LoVo (cell line): ENCODE measurements at places on chromosomes 3 and 15.

GRCh38 chr3:23175341-23176083 is 27.6 kb upstream of the UBE2E2 start:
- no peak for DNase-seq

DNA sequence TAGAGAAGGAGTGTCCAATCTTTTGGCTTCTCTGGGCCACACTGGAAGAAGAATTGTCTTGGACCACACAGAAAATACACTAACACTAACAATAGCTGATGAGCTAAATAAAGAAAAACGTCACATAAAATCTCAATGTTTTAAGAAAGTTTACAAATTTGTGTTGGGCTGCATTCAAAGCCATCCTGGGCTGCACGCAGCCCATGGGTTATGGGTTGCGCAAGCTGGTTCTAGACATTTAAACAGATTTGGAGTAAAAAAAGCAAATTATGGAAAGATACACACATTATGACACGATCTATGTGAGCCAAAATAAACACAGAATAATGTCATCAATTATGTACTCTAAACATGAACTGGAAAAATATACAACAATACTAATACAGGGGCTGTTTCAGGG is 703.3 kb upstream of the LMCD1 start:
- no peak for DNase-seq

GRCh38 chr3:23672628-23673027 is 133.1 kb upstream of the UBE2E1 start:
- DNase-seq: no peak

GRCh38 chr3:20320489-20320888 is 134.5 kb upstream of the SGO1 start:
- no peak for DNase-seq

DNA sequence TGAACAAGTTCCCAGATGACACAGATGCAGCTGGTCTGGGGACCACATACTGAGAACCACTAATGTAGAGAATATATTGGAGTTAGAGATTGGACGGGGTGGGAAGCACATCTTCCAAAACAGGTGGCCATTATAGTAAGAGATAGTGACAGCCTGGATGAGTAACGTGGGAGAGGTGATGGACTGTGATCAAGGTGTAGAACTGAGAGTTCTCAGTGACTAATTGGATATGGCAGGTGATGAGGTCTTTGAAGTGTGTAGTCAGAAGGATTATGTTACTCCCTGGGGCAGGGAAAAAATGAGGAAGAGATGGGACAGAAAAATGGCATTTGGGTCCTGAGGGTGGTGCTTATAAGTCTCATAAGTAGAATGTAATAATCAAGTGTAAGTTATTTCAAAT is 66.6 kb downstream of the KCNMB2 start:
- DNase-seq: no peak

GRCh38 chr3:195591220-195591619 is 7.5 kb upstream of the APOD start:
- DNase-seq: no peak

GRCh38 chr3:17742880-17743657 is 638 bp upstream of the TBC1D5 start:
- no peak for DNase-seq

GRCh38 chr3:122927726-122928125 is 99.8 kb downstream of the SEMA5B start:
- DNase-seq: no peak

- peak; percentile 44 for DNase-seq
These were observed 213.9 kb upstream of the PFN2 start for GRCh38 chr3:150184426-150185071.

DNA sequence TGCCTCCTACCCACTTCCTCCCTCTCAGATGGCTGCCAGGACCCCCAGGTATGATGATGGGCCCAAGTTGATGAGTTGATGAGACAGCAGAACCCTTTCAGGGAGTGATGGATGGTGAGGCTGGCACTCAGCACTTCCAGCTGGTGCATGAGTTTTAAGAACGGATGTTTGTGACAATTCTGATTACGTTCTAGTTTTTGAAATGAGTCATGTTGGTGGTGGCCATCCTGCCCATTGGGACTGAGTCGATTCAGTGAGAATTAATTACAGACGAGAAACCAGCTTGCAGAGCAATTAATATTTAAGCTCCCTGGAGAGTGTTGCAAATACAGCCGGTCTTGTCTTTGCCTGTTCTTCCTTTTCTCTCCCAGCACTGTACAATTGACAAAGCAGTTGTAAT is 56.9 kb upstream of the NR2C2 start:
- no peak for DNase-seq

- DNase-seq: no peak
These were observed 14.5 kb downstream of the BTD start for GRCh38 chr3:15616053-15616452.

DNA sequence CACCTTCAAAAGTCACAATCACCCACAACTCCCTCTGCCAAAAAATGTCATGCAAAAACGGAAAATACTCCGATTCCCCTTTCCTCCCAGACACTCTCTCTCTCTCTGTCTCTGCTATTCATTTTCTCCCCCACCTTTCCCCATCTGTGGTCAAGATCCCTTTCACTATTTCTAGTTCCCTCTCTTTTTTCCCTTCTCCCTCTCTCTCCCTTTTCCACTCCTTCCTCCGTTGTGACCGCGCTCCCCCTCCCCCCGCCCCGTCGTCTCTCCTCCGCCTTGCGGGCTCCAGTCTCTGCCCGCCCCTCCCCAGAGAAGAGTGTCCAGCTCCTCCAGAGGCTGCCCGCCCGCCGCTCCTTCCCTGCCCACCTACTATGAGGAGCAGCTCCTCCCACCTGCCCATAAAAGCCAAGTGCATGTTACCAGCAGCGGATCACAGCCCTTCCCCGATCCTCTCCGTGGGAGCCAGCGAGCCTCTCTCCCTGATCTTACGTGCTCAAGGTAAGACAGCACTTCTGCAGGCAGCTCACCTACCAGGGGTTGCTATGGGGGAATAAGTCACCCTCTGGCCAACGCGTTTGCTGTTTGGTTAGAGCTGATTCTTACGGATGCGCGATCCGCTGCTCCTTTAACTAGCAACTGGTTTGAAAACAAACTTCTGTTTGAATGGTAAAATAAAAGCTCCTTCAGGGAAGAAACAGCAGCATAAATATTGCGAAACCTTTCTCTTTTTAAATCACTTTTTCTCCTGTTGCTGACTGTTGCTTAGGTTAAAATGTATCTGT is at the start of gene COL8A1:
COL8A1 (plus strand) TSS at position 428 of the 782 bp plus-strand sequence. CDS start 152,089 bp downstream, outside the sequence.
- no peak for DNase-seq

- no peak for DNase-seq
These were observed 115.2 kb downstream of the TMEM108 start for GRCh38 chr3:133153382-133153781.

GRCh38 chr15:47870300-47870955 is 153.1 kb downstream of the SEMA6D start:
- DNase-seq: no peak

GRCh38 chr15:58966698-58967097 is 20.8 kb upstream of the RNF111 start:
- DNase-seq: no peak

DNA sequence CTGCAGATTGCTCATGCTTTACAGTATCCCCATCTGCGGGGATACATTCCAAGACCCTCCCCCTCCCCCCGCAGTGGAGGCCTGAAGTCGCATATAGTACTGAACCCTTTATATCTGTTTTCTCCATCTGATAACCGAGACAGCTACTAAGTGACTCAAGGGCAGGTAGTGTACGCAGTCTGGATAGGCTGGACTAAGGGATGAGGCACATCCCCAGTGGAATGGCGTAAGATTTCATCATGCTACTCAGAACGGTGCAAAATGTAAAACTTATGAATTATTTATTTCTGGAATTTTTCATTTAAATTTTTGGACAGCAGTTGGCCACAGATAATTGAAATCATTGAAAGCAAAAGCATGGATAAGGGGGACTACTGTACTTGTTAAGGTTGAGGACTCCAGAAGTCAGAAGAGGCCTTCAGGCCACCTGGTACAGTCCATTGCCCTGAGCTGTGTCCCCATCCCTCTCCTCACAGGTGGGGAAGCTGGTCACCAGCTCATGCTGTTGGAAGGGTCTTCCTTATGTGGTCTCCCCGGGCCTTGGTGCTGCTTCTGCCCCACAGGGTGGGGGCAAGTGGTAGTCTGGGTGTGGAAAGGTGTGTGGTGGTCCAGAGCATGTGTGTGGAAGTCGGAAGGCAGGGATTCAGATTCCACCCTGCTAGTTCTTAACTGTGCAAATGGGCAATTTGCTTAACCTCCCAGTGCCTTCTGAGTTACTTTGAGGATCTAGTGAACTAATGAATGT is 72.0 kb downstream of the HCN4 start:
- no peak for DNase-seq

- DNase-seq: peak; percentile 94
These were observed 8.6 kb downstream of the TLR9 start for GRCh38 chr3:52216585-52217408.

GRCh38 chr3:62378921-62379320 is 5.6 kb upstream of the FEZF2 start:
- no peak for DNase-seq

DNA sequence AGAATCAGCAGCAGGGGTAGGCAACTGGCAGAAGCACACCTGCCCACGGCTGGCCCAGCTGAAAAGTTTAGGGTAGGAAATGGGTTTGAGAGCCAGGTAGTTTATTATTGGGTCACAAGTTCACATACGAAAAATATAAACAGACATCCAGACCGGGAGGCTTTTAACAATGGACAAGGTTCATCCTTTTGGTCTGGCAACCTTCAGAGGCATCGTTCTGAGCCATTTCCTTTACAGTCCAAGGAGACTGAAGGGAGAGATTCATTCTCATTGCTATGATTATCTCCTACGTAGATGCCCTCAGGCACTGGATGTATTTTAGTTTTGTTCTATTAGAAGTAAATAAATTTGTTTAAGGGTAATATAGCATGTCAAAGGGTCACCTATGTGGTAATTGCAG is 248.0 kb upstream of the THBS1 start:
- DNase-seq: no peak

DNA sequence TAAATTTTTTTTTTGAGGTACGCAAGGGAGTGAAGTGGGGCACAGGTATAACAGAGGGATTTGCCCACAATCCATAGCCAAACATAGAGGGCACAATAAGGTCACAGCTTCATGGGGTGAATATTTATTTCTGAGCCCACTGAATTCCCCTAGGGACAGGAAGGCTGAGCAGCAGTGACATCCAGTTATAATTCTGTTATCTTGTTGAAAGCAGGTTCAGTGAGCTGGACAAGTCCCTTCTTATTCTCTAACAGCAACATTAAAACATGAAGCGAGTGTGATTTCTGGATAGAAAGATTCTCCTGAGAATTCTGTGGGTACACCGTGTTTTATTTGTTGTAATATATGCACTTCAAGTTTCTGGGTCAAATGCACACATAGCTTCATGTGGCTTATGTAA is 538.2 kb downstream of the NAALADL2 start:
- no peak for DNase-seq

DNA sequence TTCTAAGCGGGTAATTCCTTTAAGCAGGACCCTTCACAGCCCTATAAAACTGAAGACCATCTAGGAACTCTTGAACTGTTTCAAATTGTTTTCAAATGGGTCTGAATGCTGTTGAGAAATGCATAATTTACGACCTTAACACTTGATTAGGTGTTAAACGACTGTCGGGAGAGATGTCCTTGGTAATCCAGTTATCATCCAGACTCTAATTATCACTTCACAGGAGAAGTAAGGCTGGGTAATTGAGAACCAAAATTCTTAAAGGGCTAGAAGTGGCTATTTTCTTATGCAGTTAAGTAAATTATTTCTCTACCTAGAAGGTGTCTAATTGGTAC is 276.7 kb upstream of the TBC1D5 start:
- DNase-seq: no peak

DNA sequence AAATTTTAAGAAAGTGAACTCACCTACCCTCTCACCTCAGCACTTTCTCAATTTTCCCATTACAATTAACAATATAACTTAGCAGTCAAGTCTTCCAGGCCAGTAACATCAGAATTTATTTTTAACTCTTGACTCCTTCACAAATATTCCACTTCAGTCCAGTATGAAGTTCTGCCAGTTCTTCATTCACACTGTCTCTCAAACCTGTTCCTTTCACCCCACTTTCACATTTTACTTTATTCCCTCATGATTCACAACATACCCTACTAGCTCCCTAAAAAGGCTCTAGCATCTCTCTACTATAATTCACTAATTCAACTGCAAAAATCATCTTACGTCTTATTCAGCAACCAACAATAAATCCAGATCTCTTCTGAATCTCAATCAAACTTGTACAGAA is 3.8 kb downstream of the GSK3B start:
- no peak for DNase-seq

- DNase-seq: no peak
These were observed 31.2 kb upstream of the MUSTN1 start for GRCh38 chr3:52865994-52866393.

DNA sequence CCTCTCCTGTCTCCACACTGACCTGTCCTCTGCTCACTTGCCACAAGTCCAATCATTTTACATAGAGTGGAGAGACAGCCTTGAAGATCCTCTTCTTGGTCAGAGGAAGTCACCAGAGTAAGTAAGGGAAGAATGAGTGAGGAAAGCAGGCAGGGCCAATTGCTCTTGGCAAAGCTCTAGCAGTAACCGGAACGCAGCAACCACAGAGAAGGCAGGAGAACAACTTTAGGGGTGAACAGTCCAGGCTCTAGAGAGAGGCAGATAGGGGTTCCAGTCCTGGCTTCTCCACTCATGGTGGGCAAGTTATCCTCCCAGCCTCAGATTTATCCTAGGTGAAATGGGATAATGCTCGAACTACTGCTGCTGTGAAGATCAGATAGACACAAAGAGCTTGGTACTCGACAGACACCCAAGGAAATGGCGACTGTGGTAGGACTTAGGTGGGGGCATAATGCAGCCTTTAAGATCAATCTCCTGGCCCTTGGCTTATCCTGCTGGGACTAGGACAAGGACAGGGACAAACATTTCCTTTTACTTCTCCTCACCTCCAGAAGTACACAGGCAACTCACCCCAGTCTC is 1.2 kb upstream of the ADAMTSL3 start:
- DNase-seq: no peak

DNA sequence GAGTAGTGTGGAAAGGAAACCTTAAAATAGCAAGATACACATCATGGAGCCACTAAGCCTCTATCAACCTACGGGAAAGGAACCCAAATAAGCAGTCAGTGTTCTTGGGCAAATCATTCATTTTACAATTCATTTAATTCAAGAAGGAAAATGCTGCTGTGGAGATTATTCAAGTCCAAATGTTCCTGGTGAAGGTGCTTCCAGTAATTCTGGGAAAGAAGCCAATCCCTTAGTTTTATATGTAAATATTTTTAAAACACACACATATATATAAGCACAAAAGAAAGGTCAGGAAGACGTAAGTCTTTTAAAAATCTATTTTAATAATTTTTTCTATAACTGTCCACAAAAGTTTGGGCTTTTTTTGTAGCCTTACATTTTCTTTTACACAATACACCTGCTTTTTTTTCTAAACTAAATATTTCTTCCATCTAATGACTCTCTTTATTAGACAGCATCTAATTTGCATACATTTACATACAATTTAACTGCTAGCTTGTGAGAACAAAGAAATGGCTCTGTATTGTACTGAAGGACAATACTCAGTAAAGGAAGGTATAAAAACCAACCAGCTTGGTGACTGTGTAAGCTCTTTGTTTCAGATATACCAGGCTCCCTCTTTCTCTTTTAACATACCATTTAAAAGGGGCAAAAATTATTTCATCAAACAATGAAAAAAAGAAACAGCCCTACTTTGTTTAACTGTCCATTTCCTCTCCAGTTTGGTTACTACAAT is 269.5 kb downstream of the ZBTB20 start:
- no peak for DNase-seq

GRCh38 chr3:134527538-134528186 is 41.8 kb downstream of the CEP63 start:
- DNase-seq: no peak

- DNase-seq: peak; percentile 38
These were observed 766.8 kb downstream of the TBL1XR1 start for GRCh38 chr3:176430244-176431037.
